A549 (cell line): ENCODE measurements at places on chromosomes 7 and 10. TPM values are rescaled to one million over a fixed set of nuclear protein-coding genes. Genes with fewer than 3 reads are reported as not detected.
A peak's percentile ranks its signal among the peaks of the same experiment; 100 is the strongest.

DNA sequence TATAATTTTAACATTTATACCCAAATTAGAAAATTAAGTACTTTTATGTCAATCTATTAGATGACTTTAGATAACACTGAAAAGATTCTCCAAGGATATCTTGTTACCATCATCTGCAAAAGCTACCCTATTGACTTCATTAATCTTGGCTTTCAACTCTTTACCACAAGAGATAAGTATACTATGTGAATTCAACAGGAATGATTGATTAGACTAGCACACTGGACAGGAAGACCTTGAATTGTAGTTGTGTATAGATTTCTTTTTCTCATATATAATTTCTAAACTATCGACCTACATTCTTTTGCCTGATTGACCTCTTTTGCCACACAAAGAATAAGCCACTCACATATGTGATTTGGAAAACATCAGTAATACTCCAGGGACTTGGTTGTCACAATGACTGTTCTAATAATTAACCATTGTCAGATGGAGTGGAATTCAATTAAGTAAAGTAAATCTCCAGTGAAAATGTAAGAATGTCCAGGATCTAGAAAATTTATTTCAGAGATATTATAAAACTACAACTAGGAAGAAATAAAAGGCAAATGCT lies 1132.0 kb downstream of the SORCS1 start:
- DNase-seq = no peak

DNA sequence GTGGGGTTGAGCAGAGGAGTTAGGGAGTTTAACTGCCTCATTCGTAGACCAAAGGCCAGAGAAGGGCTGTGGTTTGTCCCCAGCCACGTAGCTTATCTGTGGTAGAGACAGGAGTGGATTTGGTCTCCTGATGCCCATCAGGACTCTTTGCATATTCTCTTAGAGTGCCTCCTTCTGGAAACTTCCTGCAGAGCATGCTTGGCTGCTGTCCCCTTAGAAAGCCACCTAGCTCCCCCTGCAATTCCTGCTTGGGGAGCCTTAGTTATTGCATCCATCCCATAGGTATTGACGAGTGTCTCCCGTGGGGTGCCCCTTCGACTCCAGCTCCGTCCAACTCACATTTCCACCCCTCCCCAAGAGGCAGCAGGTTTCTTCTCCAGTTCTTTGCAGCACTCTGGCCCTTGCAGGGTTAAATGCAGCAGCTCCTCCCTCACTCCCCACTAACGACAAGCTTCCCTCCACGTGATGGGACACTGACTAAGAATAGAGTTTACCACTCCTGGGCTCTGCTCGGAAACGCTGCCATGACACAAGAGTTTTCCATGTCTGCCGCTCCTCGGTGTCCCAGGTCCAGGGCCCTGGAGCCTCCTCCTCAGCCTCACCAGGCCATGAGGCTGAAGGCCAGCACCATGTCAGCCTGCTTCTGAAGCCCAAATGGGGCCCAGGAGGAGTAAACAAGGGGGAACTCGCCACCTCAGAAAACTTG lies 147.8 kb upstream of the UNC5B start:
- DNase-seq = peak; percentile 11

DNA sequence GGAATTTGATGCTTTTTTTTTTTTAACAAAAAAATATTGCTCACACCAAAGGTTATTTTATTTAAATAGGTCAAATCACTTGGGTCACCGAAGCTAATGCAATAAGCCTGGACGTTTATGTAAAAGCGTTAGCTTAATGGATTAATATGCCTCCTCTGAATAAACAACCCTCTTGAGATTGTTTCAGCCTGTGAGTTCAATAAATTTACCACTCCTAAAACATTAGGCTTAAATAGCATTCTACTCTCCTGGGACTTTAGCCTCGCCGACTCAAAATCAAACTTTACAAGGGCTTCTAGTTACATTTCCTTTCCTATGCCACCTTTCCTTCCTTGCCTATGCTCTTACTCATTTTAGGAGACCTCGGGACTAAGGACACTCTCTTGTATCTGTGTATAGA lies 79.3 kb downstream of the DNAJB9 start:
- no peak for DNase-seq

DNA sequence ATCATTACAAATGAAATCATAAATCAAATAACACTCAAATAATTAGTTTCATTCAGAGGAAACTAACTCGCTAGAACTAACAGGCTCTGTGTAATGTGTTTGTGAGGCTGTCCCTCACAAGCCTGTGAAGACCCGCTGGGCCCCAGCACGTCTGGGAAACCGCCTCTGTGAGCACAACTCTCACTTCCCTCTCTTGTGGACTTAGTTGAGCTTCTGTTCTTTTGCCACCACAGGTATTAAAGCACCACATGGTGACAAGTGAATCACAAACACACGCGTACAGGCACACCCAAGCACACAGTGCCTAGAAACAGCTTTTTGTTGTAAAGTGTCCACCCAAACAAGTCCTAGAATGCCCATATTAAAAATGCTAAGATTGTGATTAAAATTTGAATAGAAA lies 51.0 kb downstream of the ZNF777 start:
- no peak for DNase-seq

- DNase-seq = no peak
These were observed 38.8 kb upstream of the ZNF365 start for GRCh38 chr10:62335326-62335725.

DNA sequence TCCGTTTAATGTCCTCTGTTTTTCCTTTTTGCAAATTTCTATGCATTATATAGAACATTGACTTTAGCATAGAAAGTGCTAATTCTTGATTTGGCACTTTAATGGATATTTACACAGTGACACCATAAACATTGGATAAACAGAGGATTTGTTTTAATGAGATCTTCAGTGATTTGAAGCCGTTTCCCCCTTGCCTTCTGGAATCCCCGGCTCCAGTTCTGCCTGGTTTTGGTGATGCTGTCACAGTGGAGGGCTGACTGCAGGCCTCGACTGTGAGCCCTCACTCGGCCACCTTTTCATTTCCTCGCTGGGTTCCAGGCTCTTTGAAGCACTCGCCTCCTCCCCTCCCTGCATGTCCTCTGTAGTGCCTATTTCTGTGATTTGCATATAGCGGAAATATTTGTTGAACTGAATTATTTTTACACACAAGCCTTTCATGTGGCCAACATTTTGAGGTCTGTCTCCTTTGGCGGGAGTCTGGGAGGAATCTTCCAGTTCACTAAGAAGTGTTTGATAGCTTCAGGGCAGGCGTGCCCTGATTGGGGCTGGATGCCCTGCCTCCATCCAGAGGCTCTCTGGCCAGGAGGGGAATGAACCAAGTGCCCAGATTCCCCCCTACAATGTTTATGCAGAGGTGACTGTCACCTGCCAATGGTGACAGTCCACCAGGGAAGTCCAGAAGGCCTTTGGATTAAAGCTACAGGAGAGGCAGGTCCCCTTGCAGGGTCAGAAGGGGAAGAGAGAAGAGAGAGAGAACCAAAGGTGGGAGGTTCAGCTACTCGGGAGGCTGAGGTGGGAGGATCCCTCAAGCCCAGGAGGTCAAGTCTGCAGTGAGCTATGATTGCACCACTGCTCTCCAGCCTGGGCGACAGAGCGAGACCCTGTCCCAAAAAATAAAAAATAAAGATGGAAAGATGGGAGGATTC lies 67.5 kb downstream of the CUX1 start:
- DNase-seq = no peak

DNA sequence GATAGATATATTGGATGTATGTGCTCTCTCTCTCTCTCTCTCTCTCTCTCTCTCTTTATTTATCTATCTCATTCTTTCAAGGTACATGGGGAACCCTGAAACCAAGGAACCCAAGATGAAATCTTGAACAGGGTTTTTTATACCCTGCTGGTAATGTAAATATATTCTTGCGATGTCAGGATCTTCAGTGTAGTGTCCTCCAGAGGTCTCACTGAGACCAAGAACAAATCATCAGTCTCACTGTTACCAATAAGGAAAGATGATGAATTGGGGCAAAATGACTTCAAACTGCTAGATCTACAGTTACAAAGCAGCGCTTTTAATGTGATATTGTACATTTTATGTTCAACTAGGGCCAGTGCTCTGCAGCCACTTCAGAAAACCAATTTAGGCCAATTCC lies 423.5 kb downstream of the ANKRD7 start:
- DNase-seq = no peak

DNA sequence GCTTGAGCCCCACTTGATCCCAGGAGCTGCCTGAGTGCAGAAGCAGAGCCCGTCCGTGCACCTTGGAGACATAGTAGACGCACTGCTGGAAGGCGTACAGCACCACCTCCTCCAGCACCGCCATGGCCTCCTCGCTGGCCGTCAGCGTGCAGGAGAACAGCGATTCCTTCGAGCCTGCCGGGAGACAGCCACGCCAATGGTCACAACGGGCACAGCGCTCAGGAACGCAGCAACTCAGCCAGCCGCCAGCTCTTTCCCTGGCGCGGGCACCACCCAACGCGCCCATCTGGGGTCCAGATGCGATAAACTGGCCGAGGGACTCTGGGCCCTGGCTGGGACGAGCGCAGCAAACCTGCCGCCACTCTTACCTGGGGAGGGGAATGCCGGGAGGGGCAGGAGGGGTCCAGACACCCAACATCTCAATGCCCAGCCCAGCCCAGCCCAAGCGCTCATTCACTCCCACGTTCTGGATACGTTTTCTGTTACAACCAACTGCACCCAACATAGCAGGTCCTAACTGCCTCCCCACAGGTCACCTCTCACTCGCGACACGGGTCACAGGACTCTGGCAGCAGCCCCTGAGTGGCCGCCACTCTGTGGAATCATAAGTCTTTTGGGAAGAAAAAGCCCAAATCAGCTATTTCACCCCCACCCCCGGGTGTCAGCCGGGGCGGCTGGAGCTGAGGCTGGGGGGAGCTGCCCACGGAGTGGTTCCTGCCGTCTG lies 41.9 kb downstream of the AP5Z1 start:
- DNase-seq = no peak

- no peak for DNase-seq
These were observed 384.4 kb upstream of the ZWINT start for GRCh38 chr10:56745490-56745889.

- DNase-seq = no peak
These were observed 88.6 kb upstream of the KCNIP2 start for GRCh38 chr10:101932183-101932582.

GRCh38 chr7:30027740-30028215 lies 434 bp upstream of the PLEKHA8 start:
- no peak for DNase-seq

DNA sequence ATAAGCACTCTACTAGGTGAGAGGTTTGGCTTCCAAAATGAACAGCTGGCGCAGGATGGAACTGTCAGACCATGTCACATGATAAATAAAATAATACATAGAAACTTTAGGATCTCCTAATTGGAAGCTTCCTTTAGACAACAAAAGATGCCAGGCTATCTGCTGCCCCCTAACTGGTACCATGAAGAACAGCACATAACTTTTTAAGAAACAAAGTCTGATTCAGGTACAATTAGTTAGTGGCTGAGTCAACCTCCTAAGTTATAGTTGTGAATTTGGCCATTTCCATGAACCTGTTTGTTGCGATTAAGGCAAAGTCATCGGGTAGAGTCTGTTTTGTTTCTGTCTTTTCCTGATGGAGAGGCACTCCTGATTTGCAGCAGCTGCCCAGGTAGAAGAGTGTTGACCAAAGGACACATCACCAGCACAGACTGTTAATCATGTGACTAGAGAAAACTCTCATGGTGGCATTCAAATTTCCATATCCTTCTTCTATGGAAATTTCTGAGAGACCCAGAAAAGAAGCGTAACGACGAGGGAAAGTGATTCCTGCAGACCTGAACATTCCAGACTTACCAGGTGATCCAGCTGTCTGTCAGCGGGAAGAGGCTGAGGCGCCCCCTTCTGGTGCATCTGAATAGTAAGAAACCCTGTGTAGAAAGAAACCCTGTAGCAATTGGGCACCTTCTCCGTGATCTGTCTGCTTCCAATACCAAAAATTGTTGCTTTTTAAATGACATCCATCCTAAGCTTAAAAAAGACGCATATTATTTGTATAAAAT lies 8.6 kb upstream of the INHBA start:
- no peak for DNase-seq

GRCh38 chr7:105963038-105963667 lies at the start of gene CDHR3:
CDHR3 (plus strand) TSS chr7:105963264; CDS start chr7:105963319, 55 bp downstream.
- no peak for DNase-seq

DNA sequence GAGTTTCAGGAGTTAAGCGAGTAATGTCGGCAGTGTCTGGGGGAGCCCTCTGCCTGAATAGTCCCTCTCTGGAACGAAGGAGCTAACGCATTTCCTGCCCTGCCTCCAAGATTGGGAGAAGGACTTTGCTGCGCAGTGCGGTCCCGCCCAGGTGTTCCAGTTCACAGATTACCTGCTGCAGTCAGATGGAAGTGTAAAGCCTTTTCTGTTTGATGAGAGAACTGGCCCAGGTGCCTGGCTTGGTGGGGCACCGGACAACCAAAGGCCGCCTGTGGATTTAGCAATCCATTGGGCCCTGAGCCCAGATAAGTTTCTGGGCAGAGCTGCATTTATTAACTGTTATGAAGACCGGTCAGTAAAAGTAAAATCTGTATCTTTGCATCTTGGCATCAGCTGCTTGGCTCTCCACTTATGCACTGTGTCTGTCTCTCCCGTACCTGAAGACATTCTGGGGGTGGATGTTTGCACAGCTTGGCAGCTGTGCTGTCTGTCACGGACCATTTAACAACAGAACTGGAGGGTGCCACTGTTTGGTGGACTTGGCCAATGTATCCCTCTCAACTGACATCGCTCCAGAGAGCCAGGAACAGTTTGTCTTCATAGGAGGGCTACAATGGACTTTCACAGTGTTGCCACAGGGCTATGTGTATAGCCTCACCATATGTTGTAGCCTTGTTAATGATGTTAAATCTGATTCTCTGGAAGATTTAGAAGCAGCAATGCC lies 654.7 kb upstream of the ZWINT start:
- no peak for DNase-seq

- peak; percentile 31 for DNase-seq
These were observed 72.1 kb upstream of the STARD3NL start for GRCh38 chr7:38105874-38106483.

DNA sequence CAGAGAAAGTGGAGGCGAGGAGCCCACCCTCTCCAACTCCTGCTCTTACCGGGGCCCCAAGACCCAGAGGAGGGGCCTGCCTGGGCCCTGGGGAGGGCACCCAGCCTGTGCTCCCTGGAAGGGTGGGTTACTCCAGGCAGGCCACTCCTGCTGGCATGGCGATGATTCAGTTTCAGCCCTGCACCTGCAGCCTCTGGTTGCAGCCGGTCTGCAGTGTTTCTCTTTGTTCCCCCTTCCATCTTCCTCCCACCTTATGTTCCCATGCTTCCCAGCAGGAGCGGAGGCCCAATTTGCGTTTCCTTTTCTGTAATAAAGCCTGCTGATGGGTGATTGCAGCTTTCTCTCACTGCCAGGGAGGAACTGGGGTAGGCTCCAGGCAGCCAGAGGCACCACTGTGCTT lies 53.2 kb upstream of the FAM20C start:
- DNase-seq = no peak

FGFR2 gene
- polyA plus RNA-seq = 0.09 to 0.22 TPM (median 0.21 TPM) in 3 replicates

AOC1 gene
- polyA plus RNA-seq = not detected in 3 replicates

AEBP1 gene
- polyA plus RNA-seq = not detected in 3 replicates

CALML3 gene
- not detected in 3 replicates for polyA plus RNA-seq

NCOA4 gene
- polyA plus RNA-seq = 67.6 to 72.1 TPM (median 71.2 TPM) in 3 replicates
